Cerebellum (tissue), 4 donors: ENCODE measurements at places on chromosomes 4 and X. TPM values are rescaled to one million over a fixed set of nuclear protein-coding genes. Genes with fewer than 3 reads are reported as not detected.

Gene PARM1
- total RNA-seq: 63.6 TPM

GRCh38 chr4:55931833-55932232 lies 16.9 kb upstream of the CEP135 start:
- no peak for DNase-seq

Gene SLIT2
- total RNA-seq: 46.4 TPM

DNA sequence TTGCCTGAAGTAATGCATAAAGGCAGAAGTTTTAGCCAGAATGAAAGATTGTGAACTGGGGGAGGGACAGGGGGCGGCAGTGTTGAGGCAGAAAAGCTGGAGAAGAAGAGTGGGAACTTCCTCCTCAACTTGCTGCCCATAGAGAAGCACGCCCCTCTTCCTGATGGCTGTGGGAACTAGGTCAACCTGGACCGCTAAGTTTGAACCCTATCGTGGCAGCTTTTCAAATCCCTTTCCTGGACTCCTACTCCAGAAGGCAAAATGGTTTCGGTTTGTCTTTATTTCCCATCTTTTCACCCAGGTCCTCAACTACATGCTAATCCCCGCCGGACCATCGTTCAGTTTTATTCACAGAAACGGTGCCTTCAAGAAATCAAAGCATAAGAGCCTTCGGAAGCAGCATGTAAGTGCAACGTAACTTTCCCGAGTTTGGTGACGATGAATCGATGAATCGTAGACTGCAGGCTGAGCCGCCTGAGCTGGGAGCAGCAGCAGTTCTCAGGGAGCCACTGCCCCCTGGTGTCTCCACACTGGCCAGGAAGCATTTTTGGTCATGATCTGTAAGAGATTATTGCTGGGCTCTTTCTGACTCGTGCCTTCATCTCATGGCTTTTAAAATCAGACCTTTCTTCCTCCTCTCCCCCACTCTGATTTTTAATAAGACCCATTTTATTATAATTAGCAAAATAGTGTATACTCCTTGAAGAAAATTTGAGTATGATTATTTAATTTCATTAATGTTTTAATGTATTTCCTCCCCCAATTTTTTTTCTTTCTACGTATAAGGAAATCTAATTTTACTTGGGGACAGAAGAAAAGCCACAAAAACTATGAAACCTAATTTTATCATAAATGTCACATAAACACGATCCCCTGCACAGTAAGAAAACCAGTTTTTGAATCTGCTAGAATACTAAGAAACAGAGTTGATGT lies 21.4 kb downstream of the SPINK2 start:
- DNase-seq: peak; percentile 38

Gene TMSB15A
- total RNA-seq: 96.7 TPM
